Inflammatory macrophage treated with lipopolysaccharide for 1 hour (primary cell): ENCODE measurements at places on chromosomes 16 and 17.

GRCh38 chr17:75501378-75502071 is 13.8 kb downstream of the CASKIN2 start:
- DNase-seq, result no peak

GRCh38 chr17:75130632-75131277 is 787 bp downstream of the NT5C start:
- peak; percentile 46 for DNase-seq

DNA sequence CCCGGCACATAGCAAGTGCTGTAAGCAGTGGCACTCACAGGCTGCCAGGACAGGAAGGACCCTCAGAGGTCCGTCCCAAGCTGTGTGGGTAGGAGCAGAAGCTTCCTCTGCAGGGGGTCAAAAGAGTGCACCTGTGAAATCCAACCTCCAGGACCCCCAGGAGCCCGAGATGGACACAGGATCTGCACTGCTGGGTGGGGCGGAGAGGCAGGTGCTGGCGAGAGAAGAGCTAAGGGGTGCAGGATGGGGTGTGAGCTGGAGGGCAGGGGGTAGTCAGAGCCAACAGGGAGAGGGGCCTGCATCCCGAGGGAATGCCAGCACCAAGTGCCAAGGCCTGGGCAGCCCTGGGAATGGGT is 650 bp upstream of the AANAT start:
- DNase-seq, result no peak

DNA sequence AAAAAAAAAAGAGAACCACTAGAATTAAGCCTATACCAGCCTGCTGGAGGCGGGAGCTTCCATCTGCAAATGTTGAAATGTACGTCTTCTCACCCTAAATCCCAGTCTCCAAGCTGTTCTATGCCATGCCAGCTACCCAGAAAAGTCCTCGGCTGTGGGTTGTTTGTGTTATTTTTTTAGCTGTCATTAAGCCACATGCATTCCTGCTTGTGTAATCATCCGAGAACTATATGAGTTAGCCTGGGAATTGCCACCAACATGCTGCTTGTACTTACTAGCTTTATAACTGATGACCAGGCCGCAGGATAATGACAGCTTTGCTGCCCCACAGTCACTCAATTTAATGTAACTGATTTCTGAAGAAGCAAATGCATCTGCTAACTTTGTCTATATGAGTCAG is 313.9 kb upstream of the SALL1 start:
- DNase-seq, result no peak

DNA sequence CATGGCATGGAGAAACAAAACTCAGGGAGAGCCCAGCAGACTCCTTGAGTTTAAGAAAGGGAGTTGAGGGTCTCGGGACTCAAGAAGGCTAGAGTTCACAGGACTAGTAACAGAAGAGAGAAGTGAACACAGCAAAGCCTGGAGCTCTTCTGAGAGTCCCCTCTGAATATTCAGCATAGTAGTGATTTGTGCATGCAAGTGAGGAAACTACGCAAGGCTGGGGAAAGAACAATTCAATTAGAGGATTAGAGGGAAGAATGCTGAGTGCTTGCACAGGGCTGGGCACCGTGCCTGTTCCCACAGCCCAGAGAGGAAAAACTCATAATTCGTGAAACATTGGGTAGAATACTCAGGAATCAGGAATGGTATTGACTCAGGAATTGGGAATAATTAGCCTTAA is 540.0 kb upstream of the SALL1 start:
- no peak for DNase-seq

GRCh38 chr17:63842540-63843386 is at the start of gene SMARCD2:
TSS of gene SMARCD2 (minus strand) at chr17:63842685. CDS start at chr17:63842674, 11 bp downstream.
- DNase-seq, result peak; percentile 98

- DNase-seq, result no peak
Measured at GRCh38 chr16:18792836-18793433, 2.8 kb upstream of the RPS15A start.

DNA sequence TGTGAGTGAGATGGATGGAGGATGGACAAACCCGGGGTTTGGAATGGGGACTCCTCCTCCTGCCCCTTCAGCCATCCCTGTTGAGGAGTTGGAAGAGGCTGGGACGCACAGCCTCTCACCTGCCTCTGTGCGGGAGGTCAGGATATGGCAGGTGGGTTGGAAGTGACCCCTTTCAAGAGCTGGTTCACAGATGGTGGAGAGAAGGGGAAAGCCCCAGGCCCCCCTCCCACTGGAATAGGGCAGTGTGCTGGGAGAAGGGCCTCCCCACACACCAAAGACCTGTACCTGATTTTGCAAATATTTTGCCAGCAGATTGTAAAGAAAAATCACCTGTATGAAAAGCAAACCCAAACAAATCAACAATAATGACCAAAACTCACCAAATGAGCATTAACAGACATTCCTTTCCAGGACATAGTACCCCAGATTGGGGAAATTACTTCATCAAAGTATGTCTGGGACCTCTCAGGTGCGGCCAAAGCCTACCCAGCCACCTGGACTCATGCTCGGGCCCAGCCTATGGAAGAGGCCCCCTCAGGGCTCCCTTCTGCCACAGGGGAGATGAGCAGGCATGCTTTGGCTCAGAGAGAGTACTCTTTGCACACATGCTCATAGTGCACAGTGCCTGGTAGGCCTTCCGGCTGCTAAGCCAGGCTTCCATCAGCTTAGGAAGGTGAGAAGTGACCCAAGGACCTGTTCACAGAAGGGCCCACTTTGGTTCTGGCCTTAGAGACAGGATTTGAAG is 7.8 kb downstream of the SLC47A2 start:
- DNase-seq, result no peak

GRCh38 chr17:4179071-4179470 is 36.1 kb downstream of the CYB5D2 start:
- peak; percentile 10 for DNase-seq

DNA sequence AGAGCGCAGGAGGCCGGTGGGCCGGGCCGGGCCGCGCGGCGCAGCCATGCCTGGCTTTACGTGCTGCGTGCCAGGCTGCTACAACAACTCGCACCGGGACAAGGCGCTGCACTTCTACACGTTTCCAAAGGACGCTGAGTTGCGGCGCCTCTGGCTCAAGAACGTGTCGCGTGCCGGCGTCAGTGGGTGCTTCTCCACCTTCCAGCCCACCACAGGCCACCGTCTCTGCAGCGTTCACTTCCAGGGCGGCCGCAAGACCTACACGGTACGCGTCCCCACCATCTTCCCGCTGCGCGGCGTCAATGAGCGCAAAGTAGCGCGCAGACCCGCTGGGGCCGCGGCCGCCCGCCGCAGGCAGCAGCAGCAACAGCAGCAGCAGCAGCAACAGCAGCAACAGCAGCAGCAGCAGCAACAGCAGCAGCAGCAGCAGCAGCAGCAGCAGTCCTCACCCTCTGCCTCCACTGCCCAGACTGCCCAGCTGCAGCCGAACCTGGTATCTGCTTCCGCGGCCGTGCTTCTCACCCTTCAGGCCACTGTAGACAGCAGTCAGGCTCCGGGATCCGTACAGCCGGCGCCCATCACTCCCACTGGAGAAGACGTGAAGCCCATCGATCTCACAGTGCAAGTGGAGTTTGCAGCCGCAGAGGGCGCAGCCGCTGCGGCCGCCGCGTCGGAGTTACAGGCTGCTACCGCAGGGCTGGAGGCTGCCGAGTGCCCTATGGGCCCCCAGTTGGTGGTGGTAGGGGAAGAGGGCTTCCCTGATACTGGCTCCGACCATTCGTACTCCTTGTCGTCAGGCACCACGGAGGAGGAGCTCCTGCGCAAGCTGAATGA is 606 bp downstream of the THAP11 start:
- DNase-seq, result peak; percentile 33

- no peak for DNase-seq
Measured at GRCh38 chr16:83676086-83676485, 131.7 kb upstream of the HSBP1 start.

- DNase-seq, result no peak
Measured at GRCh38 chr17:57518587-57519581, 226.2 kb downstream of the CCDC182 start.

- DNase-seq, result no peak
Measured at GRCh38 chr16:73886426-73886825, 410.2 kb upstream of the PSMD7 start.

DNA sequence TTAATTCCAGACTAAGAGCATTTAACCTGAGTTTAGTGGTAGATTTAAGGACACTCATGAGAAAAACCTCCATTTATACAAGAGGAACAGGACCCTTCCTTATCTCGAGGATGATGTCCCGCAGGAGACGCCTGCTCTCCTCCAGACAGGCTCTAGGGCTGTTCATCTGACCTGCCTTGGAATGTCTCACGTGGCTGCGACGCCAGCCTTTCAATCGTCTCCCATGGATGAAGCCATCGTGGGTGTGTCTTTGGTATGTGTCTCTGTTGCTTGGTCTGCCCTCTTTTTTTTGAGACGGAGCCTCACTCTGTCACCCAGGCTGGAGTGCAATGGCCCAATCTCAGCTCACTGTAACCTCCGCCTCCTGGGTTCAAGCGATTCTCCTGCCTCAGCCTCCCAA is 16.5 kb downstream of the CHMP6 start:
- no peak for DNase-seq

GRCh38 chr17:2996810-2997670 is 66.4 kb downstream of the OR1D5 start:
- no peak for DNase-seq

DNA sequence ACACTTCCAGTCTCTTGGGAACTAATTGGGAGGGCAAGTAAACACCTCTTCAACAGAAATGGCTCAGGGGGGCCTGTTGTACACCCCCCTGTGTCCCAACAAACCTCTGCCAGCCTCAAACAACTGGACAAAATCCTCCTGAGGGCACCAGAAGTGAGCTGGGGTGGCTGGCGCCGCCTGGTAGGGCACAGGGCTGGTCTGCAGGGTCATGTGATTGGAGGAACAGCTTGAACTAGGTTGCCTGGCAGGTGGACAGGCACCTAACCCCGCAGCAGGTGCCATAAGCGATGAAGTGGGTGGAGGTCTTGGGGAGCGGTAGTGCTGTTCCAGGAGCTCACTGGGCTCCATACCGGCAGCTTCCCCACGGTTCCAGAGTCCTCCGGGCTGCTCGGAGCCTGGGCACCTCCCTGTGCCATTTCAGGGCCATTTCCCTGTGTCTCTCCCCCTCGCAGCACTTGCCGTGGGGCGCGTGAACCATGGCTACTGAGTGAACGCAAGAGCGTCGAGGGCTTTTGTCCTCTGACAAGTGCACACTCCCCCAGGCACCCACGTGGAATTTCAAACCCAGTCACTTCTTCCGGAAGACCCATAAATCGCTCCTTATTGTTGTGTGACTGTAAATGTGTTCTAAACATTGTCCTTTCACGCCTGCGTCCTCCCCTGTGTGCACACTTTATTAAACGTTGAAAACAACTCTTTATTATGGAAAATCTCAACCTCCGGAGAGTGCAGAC is 101.5 kb downstream of the SEC14L1 start:
- DNase-seq, result no peak

DNA sequence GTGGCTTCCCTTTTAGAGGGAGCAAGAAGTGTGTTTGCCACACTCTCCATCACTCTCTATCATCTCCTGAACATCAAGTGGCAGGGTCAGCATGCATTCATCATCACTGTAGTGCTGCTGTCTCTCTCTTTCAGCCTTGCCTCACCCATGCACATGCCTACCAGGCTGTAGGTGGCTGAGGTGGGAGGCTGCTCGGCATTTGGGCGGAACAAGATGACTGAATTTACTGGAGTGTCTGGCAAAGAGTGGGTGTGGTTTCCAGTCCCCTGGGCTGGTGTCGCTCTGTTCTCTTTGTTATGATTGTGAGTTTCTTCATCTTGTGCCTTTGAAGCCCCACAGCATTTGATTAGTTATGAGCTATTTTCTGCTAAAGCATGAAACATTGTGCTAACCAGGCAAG is 541.9 kb upstream of the EEF2KMT start:
- DNase-seq, result no peak

DNA sequence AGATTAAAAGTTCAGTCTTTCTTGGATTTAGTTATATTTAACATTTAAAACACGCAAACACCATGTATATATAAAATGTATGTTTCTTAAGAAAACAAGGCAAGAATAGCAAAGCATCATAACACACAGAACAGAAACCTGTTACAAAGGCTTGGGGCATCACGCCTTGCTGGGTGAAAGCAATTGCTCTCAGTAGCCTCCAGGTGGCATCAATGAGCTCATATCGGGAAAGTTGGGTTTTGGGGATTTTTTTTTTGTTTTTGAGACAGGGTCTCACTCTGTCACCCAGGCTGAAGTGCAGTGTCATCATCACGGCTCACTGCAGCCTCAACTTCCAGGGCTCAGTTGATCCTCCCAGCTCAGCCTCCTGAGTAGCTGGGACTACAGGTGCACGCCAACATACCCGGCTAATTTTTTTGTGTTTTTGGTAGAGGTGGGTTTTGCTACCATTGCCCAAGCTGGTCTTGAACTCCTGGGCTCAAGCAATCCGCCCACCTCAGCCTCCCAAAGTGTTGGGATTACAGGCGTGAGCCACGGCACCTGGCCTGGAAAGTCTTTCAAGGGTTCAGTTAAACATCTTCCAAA is 56.9 kb downstream of the CYB5D2 start:
- peak; percentile 10 for DNase-seq

GRCh38 chr16:2776500-2777139 is 460 bp downstream of the ELOB start:
- peak; percentile 40 for DNase-seq

- DNase-seq, result peak; percentile 17
Measured at GRCh38 chr17:13002761-13003453, 14.9 kb downstream of the ELAC2 start.

- no peak for DNase-seq
Measured at GRCh38 chr17:13410874-13411273, 190.9 kb downstream of the HS3ST3A1 start.

DNA sequence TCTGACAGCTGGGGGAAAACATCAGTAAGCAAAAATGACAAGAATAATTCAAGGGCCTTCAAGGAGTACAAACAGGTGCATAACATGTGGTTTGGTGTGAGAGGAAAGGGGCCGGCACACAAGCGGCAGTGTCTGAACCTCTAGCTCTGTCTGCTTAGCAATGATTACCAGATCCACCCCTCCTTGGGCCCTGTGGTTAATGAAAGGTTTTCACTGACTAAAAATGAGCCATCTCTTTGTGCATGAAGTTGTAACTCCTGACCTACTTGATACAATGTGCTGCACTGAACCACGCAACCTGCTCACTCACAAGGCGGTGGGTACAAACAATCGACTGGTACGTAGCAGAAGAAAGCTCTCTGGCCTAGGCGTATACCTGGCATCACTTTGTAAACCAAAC is 15.1 kb downstream of the FAM117A start:
- DNase-seq, result no peak

GRCh38 chr16:57749856-57750452 is 14.4 kb downstream of the KATNB1 start:
- no peak for DNase-seq

DNA sequence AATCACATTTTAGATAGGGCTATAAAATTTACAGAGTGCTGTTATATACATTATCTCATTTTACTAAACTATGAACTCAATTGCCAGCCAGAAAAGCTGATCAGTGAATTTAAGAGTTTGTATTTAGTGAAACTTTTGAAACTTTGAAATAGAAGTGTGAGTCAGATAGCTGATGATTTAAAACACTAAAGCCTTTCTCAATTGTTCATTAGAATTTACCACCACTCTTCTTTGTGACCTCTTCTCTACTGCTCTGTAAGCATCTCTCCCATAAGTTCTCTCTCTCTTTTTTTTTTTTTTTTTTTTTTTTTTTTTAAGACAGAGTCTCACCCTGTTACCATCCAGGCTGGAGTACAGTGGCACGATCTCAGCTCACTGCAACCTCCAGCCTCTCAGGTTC is 43.7 kb downstream of the GOSR1 start:
- DNase-seq, result no peak
